ENCODE measurements at places on chromosomes 7 and 10. TPM values are rescaled to one million over a fixed set of nuclear protein-coding genes. Genes with fewer than 3 reads are reported as not detected.

Gene SAP25
- 9.9 TPM for total RNA-seq

Gene GRM3
- total RNA-seq = not detected

Gene LMBR1
- 31.0 TPM for total RNA-seq

Gene BUD31
- 190 TPM for total RNA-seq

Gene KCNMA1
- 0.18 TPM for total RNA-seq

Gene HKDC1
- total RNA-seq = 0.30 TPM

Gene PODXL
- total RNA-seq = 0.49 TPM

Gene SMIM30
- total RNA-seq = 36.0 TPM

DNA sequence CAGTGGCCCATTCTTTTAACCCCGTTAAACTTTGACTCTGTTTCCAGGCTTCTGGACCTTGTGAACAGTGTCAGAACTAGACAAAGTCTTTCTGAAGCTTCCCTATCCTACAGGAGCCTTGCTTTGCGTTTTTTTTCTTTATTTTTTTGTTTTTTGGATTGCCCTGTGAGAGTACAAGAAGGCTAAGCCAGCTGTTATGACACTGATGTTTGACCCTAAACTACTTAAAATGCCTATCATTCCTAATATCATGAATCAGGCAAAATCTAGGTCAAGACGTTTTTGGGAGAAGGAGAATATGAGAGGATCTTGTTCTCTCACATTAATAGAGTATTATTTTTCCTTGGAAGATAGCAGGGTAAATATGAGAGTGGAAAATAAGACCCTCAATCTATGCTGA, 79.8 kb downstream of the EPDR1 start:
- DNase-seq = no peak

DNA sequence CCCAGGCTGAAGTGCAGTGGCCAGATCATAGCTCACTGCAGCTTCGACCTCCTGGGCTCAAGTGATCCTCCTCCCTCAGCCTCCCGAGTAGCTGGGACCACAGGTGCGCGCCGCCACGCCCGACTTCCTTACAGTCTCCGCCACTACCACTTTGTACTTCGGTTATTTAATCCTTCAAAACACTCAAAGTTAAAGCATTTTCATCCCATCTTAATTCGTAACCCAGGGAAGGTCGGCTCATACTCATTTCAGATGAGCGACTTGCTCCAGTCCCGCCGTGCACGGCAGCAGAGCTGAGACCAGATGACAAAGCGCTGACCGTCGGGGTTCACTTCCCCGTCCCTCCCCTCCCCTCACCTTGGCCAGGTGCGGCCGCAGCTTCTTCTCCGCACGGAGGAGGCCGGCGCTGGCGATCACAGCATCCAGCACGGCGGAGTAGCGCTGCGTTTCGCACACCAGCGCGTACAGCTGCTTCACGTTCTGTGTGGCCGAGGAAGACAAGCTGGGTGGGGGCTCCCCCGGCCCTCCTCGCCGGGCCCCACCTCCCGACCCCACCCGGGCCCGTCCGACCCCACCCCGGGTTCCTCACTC, 457 bp downstream of the NSUN5 start:
- DNase-seq = no peak

GRCh38 chr10:126315494-126316177, 72.6 kb downstream of the ADAM12 start:
- no peak for DNase-seq

DNA sequence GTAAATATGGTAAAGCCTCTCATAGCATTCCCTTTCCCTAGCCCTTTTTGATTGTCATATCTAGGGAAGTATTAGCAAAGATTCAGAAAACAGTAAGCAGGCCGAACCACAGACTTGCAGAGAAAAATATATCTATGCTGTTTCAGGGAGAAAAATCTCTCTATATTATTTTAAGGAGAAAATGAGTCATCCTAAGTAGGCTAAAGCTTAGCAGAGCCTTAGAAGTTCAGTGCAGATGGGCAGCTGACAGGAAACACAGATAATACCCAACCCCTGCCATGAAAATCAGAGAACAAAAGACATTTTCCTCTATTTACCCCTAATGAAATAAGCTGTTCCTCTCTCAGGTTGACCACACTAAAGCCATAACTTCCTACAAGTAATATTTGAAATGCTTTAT, 16.5 kb downstream of the C1QL3 start:
- DNase-seq = no peak

DNA sequence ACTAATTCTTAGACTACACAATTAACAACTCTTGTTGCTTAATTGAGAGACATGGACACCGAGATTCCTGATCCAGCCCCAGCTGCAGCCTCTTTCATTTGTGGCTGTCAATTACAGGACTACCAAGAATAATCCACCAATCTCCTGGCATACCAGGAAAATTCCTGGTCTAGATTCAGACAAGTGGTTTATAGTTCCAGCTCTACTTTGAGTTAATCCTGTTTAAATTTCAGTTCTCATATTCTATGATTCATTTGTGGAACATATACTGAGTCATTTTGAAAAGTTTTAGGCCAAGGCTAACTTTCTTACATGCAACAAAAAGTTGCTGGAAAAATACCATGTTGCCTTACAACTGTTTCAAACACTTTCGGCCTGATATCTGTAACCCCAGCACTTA, 253.5 kb downstream of the MAGI2 start:
- no peak for DNase-seq

DNA sequence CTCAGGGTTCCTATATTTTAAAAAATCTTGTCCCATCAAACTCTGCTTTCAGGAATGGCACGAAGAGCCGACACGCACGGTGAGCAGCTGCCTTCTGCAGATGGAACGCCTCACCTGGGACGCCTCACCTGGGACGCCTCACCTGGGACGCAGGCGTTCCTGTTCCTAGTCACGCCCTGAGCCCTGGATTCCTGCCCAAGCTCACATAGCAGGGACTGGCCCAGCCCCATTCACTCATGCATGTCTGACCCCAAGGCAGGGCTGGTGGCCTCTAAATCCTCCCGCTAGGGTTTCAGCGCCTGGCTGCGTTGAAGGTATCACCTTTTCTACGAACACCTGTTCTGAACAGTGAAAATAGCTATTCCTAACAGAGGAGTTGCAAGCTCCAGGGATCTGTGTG, 49.8 kb downstream of the CARD11 start:
- DNase-seq = no peak

GRCh38 chr10:89745903-89746302, 44.5 kb downstream of the KIF20B start:
- DNase-seq = no peak

DNA sequence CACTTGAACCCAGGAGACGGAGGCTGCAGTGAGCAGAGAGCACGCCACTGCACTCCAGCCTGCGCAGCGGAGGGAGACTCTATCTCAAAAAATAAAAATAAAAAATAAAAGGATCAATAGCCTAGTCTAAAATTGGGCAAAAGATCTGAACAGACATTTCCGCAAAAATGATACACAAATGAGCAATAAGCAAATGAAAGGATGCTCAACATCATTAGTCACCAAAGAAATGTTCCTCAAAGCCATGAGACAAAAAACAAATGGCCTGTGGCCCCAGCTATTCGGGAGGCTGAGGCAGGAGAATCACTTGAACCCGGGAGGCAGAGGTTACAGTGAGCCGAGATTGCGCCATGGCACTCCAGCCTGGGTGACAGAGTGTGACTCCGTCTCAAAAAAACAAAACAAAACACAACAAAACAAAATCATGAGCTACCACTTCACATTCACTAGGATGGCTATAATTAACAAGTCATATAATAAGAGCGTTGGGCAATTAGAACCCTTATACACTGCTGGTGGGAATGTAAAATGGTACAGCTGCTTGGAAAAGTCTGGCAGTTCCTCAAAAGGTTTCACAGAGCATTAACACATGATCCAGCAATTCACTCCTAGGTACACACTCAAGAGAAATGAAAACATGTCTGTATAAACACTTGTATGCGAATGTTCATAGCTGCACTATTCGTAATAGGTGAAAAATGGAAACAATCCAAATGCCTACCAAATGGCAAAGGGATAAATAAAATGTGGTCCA, 3.1 kb downstream of the DAGLB start:
- DNase-seq = no peak

DNA sequence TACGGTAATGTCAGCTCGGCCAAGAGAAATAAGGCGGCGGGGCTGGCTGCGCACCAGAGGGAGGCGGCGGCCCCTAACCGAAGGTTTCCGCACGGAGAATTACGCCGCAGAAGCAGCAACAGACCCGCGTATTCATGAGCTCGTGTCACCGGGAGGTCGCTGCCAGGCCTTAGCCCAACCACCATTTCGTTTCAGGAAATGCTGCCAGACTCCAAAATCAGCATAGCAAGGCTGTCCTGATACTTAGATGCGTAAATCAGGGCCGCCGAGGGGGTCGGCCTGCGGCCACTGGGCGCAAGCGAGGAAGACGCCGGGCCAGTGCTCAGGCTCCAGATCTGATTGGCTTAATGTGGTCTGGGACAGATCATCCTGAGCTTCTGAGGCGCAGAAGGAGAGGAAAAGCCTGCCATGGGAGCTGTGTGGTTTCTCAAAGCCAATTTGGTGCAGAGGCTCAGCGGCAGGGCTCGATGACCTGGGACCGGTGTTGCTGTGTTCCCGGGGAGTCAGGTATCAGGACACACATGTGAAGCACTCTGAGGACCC, 247.9 kb downstream of the BAMBI start:
- no peak for DNase-seq

GRCh38 chr10:24849501-24850299, 102.7 kb downstream of the PRTFDC1 start:
- no peak for DNase-seq

- no peak for DNase-seq
Measured at GRCh38 chr10:44995914-44996669, 4.6 kb upstream of the ZNF22 start.

DNA sequence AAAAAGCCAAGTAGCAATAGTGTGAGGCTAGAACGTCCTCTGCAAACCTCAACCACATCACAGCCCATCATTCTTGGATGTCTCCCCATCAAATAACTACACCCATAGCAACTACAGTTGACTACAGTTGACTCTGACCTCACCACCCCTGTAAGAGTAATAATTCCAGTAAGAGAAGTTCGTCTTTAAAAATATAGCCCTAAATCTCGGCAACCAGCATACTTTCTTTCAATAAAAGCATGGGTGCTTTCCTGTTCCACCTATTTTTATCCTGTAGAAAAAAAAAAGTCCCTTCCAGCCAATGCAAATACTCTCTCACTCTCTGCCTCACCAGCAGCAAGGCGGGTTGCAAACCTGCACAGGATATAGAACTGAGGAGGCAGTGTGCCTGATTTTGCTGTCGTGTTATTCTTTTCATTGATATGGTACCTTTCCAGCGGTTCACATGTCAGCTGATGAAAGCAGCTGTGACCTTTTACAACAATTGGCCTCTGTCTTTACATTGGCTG, 187.5 kb upstream of the NFE2L3 start:
- DNase-seq = no peak

- DNase-seq = no peak
Measured at GRCh38 chr10:95423164-95424005, 132.6 kb upstream of the PDLIM1 start.

- DNase-seq = no peak
Measured at GRCh38 chr10:100984672-100985177, 2.6 kb downstream of the MRPL43 start.

DNA sequence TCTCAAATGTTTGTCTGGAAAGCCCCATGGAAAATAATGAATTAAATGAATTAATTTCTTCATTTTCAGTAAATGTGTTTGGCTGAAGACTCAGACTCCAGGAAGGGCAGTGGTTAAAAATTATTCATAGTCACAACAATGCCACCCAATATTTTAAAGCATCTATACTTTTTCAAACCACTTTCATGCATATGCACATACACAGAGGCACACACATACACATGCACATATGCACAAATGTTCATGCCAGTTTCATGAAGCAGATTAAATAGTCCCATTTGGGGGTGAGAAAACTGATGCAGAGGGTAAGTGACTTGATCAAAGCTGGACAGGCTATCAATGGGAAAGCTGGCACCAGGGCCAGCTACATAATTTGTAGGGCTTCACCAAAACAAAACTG, 1.4 kb upstream of the PLA2G12B start:
- DNase-seq = no peak

- DNase-seq = no peak
Measured at GRCh38 chr7:129055294-129055816, 444 bp upstream of the TNPO3 start.

- DNase-seq = no peak
Measured at GRCh38 chr10:119025336-119025735, 4.2 kb upstream of the NANOS1 start.

All from activated CD4-positive, alpha-beta T cell treated with anti-CD3 and anti-CD28 coated beads for 36 hours (primary cell).